Activated T-helper 17 cell treated with anti-CD3 and anti-CD28 coated beads, Interleukin-2, amount 50 U/mL, for 72 hours (primary cell): ENCODE measurements at places on chromosomes 16 and 17. TPM values are rescaled to one million over a fixed set of nuclear protein-coding genes. Genes with fewer than 3 reads are reported as not detected.

DNA sequence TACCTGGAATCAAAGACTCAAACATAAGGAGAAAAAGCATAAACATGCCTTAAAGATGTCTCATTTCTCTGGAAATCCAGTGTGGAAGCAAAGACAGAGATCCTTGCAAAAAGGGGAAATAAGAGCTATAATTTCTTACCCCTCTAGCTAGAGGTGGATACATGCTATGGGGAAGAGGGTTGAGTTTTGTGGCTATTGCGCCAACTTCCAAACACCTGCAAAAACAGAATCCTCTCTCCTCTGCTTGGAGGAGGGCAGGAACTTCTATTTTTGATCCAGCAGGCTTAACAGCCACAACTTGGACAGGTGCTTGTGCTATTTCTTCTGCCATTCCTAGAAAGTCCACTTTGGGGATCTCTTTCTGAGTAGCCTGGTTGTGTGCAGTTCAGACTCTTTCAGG, 21.5 kb upstream of the NUDT7 start:
- no peak for ATAC-seq

- no peak for ATAC-seq
Measured at GRCh38 chr17:80751070-80751945, 206.7 kb downstream of the RPTOR start.

DNA sequence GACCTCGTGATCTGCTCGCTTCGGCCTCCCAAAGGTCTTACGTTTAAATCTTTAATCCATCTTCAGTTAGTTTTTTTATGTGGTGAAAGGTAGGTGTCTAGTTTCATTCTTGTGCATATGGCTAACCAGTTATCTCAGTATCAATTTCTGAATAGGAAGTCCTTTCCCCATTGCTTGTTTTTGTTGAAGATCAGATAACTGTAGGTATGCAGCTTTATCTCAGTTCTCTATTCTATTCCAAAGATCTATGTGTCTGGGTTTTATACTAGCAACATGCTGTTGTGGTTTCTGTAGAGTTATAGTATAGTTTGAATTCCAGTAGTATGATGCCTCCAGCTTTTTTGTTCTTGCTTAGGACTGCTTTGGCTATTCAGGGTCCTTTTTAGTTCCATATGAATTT, 65.2 kb downstream of the TNFRSF13B start:
- ATAC-seq, result peak; percentile 85

The SLC9A5 gene
- total RNA-seq, result 15.7 TPM

The AURKB gene
- 158 TPM for total RNA-seq

DNA sequence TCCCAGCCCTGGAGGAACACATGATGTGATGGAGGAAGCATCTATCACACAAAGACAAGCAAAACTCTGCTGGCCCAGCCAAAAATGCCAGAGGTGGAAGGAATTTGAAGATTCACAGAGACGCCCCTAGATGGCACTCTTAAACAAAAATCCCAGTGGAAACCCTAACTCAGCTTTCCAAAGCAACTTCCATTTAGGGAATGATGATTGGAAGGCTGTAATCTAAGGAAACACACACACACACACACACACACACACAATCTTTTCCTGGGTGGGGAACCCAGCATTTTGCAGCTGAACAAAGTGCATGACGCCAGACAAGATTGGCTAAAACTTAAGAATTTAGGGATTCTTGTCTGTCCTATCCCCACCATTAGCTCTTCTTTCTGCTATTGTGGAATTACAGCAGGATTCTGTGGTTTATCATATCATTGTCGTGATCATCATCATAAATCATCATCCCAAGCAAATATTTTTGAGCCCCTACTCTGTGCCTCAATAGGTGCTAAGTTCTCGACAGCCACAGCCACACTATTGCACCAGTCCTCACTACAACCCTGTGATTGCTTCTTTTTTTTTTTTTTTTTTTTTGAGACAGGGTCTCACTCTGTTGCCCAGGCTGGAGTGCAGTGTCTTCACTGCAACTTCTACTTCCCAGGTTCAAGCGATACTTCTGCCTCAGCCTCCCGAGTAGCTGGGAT, 1.6 kb upstream of the LDAF1 start:
- ATAC-seq, result no peak
